ENCODE measurements at places on chromosomes 3 and 15.
A peak's percentile ranks its signal among the peaks of the same experiment; 100 is the strongest.

GRCh38 chr3:70120357-70120966 is 120.9 kb downstream of the SAMMSON start:
- no peak for DNase-seq

GRCh38 chr3:85180-85579 is 111.4 kb upstream of the CHL1 start:
- DNase-seq, result no peak

- DNase-seq, result no peak
Measured at GRCh38 chr15:79282371-79283251, at the start of gene ANKRD34C. ANKRD34C (plus strand) TSS chr15:79282722; CDS start chr15:79293285, 10,563 bp downstream.

DNA sequence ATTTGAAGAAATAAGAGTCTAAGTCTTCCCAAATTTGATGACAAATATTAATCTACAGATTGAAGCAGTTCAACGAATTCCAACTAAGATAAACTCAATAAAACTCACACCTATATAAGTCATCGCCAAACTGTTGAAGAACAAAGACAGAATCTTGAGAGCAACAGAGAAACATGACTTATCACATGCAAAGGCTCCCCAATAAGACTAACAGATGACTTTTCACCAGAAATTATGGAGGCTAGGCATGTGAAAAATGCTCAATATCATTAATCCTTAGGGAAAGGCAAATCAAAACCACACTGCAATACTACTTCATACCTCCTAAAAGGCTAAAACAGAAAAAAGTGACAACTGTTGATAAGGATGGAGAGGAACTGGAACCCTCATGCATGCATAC is 517.6 kb upstream of the SUCLG2 start:
- DNase-seq, result no peak

- no peak for DNase-seq
Measured at GRCh38 chr3:15342945-15343344, 10.6 kb upstream of the SH3BP5 start.

- no peak for DNase-seq
Measured at GRCh38 chr3:53239800-53240199, 16.0 kb downstream of the TKT start.

GRCh38 chr15:91845720-91846119 is 7.8 kb upstream of the SLCO3A1 start:
- no peak for DNase-seq

DNA sequence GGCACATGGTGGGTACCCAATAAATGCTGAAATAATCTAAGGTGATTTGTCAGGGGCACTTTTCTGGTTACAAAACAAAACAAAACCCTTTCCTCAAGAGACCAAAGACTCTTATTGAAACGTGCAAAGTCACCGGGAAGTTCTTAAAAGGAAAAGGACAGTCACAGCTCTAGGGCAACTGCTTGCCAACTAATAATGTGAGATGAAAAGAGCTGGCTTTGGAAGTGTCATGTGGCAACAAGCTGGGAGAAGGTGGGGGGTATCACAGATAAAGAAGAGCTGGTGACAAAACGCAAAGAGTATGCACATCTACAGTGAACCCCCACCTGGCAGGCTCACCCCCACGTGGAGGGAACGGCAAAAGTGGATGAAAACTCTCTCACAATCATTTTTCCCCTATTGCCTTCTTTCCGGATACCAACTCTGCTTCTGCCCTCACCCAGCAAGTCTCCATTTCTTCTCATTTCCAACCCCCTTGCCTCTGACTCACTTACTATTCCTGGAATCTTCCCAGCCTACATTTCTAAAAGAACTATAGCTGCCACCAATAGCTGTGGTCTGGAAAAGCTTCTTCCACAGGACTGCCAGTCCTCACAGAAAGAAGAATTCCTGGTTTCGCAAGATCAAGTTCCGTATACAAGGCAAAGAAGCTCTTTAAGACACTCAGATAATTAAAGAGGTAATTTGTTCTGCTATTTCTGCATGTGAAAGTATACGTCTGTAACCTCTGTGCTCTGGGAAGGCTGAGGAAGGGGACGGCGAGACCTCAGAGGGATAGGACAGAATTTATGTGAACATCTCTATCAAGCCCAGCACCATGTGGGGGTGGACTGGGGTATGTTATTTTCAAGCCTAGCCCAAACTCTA is 21.8 kb upstream of the ANPEP start:
- DNase-seq, result peak; percentile 88

- no peak for DNase-seq
Measured at GRCh38 chr3:133208184-133208583, 170.0 kb downstream of the TMEM108 start.

DNA sequence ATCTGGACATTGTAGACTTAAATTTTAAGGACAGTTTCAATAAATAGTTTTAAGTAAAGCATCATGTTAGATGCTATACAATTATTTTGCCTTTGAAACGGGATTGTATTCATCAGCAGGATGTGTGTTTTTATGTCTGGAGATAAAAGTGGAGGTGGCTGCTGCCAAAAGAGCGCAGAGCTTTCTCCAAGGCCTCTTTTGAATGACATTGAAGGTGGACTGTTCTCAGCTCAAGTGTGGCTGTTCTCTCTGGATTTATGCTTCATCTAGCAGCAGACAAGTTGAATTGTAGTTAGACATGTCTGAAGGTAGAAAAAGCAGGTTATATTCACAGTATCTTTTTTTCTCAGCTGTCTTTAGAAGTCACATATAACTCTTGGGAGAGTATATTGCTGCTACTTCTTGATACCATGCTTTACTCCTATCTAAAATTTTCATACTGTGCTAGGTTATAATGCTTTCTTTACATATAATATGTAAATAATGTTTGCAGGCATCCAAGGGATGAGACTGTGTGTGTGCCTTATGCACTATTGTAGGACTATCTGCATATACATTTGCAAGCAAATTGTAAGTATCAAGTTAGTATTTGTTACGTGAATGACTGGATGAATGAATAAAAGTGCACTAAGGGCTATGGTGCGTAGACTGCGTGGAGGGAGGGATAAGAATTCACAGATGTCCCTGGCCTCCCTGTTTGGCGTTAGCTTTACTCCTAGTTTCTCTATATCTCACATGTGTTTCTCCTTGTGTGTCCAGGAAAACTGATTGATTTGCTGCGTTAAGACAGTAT is 340.1 kb downstream of the NAALADL2 start:
- DNase-seq, result no peak

GRCh38 chr3:56411166-56411565 is 57.1 kb downstream of the ERC2 start:
- DNase-seq, result no peak

DNA sequence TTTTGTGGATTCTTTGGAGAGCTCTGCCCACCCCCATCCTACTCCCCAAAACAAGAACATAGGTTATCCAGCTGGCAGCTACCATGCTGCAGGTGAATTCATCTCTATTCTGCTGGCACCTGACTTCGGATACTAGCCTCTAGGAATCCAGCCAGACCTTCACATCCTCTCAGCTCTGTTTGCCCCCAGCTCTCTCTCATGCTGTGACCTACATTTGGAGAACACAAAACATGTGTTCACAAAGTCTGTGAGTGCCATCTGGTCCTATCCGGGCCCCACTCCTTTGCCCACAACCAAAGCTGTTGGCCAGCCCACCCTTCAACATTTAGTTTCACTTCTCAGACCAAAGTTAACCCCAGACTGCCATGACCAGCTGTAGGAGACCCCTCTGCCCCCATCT is 89.4 kb upstream of the C3orf80 start:
- no peak for DNase-seq

GRCh38 chr15:44738340-44738984 is 2.1 kb downstream of the TRIM69 start:
- DNase-seq, result no peak

- no peak for DNase-seq
Measured at GRCh38 chr3:124797426-124797945, 67.2 kb downstream of the UMPS start.

GRCh38 chr3:127274200-127274760 is 13.6 kb downstream of the PRR20G start:
- no peak for DNase-seq

GRCh38 chr15:101483462-101483861 is 6.0 kb downstream of the PCSK6 start:
- no peak for DNase-seq

DNA sequence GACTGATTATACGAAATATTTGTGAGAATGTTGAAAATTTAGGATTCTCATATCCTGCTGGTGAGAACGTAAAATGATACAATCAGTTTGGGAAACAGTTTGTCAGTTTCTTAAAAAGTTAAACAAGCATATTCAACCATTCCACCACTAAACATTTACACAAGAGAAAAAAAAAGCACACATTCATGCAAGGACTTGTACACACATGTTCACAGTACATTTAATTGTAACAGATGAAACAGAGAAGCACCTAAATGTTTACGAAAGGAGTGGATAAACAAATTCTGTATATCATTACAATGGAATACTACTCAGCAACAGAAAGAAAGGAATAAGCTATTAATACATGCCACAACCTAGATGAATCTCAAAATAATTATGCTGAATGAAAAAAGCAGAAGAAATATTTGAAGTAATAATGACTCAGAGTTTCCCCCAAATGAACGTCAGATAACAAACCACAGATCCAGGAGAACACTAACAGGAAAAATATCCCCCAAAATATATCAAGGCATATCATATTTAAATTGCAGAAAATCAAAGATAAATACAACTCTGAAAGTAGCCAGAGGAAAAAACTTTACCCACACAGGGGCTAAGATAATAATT is 14.3 kb downstream of the ANKRD28 start:
- DNase-seq, result no peak

DNA sequence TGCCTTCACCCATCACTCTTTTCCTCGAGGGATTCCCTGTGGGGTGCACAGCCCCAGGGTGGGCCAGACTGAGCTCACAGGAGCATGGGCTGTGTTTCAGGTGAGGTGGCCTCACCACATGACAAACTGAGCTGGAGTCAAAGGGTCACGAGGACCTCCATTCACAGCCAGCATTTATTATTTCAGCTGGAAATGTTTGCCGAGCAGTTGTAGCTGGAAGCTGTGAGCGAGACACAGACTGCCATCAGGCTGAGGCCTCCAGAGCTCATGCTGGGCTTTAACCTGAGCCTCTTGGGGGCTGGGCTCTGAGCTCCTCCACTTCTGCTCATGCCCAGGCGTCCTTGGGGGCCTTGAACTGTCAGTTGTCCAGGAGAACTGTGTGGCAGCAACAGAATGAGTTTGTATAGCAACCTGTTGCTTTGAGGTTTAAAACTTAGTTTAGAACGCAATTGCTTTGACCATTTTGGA is 57.5 kb downstream of the FLNB start:
- no peak for DNase-seq

- DNase-seq, result no peak
Measured at GRCh38 chr15:84594617-84595290, 6.1 kb upstream of the ZSCAN2 start.

DNA sequence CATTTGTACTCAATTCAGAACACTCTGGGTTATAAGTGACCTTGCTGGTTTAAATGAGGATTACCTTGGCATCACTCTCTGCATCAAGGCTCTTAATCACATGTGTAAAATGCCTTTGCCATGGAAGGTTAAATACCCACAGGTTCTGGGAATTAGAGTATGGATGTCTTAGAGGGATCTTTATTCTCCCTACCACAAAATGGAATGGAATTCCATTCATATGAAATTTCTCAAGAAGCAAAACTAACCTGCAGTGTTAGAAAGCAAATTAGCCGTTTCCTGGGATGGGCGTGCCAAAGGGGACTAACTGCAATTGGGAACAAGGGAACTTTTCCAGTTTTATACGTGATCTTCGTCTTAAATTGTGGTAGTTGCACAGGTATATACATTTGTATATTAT is 39.8 kb downstream of the TBL1XR1 start:
- DNase-seq, result no peak

- no peak for DNase-seq
Measured at GRCh38 chr3:77943598-77943997, 903.7 kb downstream of the ROBO2 start.

DNA sequence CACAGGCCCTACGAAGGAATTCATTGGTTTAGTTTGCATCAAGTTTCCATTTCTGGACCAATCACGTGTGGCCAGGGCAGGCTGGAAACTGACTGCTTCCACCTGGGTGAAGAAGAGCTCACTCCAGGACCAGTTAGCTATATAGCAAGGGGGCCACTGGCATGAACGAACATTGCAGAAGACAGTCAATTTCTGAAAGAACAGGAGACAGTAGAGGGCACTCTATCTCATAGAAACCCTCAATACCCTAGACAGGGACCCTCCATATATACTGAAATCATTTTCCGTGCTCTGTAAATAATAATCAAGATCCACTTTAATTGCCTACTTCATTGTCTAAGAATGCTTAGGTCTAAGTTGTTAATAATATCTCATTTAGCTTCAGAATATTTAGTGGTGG is 215.6 kb downstream of the CADPS start:
- DNase-seq, result no peak

GRCh38 chr15:71115567-71116351 is 488 bp downstream of the THSD4 start:
- DNase-seq, result no peak

- DNase-seq, result no peak
Measured at GRCh38 chr3:19559724-19560442, 374.1 kb downstream of the EFHB start.

- no peak for DNase-seq
Measured at GRCh38 chr3:111324645-111325044, 217.4 kb upstream of the CD96 start.

DNA sequence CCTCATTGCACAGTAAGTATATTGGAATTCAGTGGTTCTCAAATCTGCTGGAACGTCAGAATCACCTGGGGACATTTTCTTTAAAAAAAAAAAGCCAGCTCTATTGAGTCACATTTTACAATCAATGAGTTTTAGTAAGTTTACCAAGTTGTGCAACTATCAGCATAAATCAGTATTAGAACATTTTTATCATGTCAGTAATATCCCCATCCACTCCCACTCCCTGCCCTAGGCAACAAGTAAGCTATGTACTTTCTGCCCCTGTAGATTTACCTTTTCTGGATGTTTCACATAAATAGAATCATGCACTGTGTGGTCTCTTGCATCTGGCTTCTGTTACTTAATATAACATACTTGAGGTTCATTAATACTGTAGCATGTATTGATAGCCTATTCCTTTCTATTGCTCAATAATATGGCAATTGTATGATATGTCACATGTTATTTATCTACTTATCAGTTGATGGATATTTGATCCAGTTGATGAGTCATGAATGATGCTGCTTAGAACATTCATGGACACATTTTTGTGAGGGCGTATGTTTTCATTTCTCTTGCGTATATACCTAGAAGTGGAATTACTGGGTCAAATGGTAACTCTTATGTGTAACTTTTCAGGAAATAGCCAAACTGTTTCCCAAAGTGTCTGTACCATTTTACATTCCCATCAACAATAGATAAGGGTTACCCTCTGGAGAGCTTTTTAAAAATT is 180.5 kb downstream of the THSD4 start:
- DNase-seq, result peak; percentile 84

DNA sequence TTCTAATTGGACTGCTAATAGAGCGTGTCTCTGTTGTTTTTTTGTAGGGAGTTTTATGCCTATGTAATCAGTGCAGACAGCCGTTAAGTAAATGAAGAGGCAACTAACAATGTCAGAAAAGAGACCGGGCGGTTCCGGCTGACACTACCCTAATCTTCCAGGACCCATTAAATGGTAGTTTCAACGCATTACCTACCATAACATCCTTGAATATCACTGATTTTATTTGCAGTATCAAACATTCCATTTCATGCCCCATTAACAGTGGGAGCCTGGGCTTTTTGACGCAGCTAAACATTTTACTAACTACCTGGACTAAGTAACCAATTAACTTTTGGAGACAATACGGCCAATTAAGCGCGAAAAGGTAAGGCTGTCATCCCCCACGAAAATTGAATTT is 832.9 kb upstream of the NR2F2 start:
- DNase-seq, result no peak

- DNase-seq, result no peak
Measured at GRCh38 chr3:183540501-183541234, 14.8 kb downstream of the KLHL6 start.

Data from skeletal muscle cell (primary cell).